ENCODE measurements at places on chromosomes 13 and 19.
A peak's percentile ranks its signal among the peaks of the same experiment; 100 is the strongest.

- DNase-seq = no peak
Observed at GRCh38 chr19:46033401-46033800, 7.4 kb downstream of the IGFL4 start.

DNA sequence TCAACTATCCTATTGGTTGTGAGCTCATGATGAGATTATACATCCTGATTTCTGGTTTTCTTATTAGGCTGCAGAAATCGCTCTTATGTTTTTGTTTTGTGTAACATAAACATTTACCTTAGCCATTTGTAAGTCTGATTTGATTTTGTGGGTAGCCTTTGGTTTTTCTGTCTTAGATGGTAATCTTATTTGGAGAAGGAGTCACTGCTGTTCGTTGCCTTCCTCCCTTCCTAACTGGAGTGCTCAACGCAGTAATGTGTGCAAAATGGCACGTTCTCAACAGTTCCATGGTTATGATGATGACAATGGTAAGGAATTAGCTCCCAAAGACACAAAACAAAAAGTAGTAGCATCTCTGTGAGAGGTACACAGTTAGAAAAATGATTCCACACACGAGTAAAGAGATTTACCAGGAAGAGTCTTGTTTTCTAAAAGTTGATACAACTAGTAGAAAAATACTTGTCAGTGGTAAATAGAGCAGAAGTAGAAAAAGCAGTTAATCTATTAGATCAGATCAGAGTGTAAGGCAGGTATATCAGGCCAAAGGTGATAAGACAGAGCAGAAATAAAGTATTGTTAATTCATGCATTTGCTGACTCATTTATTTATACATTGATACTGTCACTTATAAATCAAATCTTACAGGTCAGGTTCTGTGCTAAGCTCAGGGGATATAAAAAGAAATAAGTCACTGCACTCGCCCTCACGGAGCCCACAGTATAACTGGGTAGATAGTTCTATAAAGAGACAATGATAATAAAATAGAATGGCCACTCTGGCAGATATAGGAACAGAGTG is 270.0 kb downstream of the NALCN start:
- DNase-seq = no peak

DNA sequence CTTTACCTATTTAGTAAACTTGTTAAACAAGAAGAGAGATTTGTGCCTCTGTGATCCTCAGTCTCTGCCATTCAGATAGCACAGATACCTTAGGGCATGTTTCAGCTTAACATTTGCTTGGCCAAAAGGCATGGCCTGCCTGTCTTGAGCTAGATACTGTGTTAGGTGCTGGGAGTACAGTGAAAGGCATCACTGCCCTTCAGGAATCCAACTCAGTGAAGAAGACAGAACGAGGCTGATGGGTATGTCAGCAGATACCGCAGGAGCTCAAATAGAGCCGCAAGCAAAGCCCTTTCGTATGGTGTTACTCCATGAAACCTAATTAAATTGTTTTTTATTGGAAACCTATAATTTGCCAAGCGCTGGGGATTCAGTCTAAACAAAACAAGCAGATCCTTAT is 12.9 kb downstream of the ZNF507 start:
- no peak for DNase-seq

DNA sequence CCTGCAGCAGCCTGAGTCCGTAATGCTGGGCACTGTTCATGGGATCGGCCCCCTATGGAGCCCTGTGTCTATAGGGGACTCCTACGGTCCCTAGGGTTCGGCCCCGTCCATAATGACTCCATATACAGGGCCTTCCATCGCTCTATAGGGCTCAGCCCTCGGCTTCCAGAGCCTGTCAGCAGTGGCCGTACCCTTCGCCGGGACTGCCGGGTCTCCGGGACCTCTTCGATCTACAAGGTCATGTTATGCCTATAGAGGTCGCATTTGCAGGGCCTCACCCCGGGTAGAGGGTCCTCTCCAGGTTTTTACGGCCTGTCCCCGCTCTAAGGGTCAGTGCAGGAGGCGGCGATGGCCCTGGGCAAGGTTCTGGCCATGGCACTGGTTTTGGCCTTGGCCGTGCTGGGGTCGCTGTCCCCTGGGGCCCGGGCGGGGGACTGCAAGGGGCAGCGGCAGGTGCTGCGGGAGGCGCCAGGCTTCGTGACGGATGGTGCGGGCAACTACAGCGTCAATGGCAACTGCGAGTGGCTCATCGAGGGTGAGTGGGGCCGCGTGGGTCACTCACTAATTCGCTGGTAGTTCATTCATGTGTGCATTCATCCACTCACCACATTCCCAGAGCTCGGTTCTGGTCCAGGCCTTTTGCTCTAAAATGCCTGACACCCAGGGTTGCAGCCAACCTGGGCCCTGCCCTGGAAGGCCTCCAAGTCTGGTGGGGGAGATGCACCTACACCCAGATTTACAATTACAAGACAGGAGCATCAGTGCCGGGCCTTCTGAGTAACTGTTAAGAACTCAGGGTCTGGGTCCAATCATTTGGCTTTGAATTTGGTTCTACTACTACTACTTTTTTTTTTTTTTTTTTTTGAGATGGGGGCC is 699 bp downstream of the MEGF8 start:
- peak; percentile 53 for DNase-seq

GRCh38 chr19:40774916-40775631 is at the start of gene MIA:
Gene MIA, plus strand, starts transcription at chr19:40775521. Its CDS starts 22 bp downstream, at chr19:40775543.
- no peak for DNase-seq

DNA sequence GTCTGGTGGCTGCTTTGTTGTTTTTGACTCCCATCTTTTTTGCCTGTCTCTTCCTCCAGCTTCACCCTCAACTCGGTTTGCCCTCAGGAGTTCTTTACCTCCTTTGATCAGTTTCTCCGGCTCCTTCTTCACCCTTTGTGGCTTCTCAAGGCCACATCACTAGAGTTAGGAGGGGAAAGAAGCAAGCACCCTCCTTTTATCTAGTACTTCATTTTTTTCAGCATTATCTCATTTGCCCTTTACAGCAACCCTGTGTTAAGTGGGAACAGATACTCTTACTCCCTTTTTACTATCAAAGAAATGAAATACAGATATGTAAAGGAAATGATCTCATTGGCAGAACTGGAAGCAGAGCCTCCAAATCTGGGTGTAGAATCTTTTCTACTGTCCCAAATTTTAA is 26.9 kb downstream of the RAP2A start:
- no peak for DNase-seq

GRCh38 chr19:22610121-22610520 is 24.0 kb upstream of the ZNF492 start:
- DNase-seq = no peak

DNA sequence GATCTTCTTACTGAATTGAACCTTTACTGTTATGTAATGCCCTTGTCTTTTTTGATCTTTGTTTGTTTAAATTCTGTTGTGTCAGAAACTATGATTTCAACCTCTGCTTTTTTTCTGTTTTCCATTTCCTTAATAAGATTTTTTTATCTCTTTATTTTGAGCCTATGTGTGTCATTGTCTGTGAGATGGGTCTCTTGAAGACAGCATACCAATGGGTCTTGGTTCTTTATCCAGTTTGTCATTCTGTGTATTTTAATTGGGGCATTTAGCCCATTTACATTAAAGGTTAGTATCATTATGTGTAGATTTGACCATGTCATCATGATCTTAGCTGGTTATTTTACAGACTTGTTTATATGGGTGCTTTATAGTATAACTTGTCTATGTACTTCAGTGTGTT is 1803.3 kb downstream of the SLITRK5 start:
- no peak for DNase-seq

GRCh38 chr19:29404015-29404414 is 121.8 kb upstream of the VSTM2B start:
- no peak for DNase-seq

GRCh38 chr19:53190253-53190652 is 2.9 kb downstream of the ZNF665 start:
- DNase-seq = no peak

GRCh38 chr19:3184847-3185460 is 776 bp upstream of the NCLN start:
- DNase-seq = no peak

DNA sequence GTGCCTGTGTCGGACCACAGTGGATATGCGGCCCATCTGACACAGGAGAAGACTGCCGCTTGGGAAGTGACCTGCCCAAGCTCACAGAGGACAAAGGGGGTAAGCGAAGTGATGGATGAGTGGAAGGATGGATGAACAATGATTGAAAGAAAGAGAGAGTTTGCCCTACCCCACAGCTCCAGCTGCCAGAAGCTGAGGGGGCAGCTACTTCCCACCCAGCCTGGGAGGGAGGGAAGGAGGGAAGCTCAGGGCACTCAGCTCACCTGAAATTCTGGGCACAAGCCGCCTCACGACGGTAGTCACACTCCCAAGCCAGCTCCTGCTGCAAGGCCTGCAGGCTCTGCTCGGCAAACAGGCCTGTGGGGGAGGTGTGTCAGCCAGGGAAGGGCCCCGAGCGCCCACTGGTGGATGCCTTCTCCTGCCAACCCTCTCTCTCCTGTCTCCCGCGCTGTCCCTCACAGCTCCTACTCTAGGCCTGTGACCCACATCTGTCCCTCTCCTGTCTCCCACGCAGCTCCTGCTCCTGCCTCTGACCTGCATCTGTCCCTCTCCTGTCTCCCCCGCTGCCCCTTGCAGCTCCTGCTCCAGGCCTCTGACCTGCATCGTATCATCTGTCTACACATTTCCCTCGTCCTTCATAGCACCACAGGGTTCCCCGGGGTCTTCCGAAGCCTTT is 12.0 kb upstream of the NUMBL start:
- no peak for DNase-seq

- no peak for DNase-seq
Observed at GRCh38 chr13:42239644-42240043, 32.3 kb upstream of the AKAP11 start.

DNA sequence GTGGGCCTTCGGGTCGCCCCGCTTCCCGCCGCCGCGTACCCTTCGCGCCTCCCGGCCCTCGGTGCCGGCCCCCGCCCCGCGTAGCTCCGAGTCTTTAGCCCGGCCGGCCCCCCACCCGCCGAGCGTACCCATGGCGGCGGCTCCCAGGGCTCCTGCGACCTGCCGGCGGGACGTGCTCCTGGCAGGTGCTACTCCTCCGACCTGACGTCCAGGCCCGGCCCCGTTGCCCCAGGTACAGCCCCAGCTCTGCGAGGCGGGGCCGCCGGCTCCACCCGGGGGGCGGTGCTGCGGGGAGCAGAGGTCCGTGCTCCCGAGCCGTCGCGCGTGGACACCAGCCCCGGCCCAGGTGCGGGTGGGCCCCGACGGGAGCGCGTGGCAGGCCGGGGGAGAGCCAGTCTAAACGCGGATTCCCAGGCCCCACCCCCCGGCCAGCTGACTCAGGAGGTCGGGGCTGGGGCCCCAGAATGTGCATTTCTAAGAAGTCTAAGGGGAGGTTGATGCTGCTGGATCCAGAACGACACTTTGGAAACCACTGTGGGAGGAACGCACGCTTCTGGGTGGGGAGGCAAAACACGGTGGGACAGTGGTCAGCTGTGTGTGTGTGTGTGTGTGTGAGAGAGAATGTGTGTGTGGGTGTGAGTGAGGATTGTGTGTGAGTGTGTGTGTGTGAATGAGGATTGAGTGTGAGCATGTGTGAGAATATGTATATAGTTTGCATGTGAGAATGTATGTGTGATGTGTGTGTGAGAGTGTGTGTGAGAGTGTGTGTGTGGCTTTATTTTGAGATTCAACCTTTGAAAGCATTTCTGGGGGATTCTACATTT is at the start of gene SLC15A1:
SLC15A1 (minus strand) TSS at position 206 of the 824 bp plus-strand sequence; CDS start at position 132, 74 bp downstream.
- DNase-seq = no peak

- DNase-seq = no peak
Observed at GRCh38 chr13:73924607-73925006, 209.6 kb downstream of the KLF12 start.

GRCh38 chr19:27753622-27754021 is 1459.3 kb downstream of the UQCRFS1 start:
- no peak for DNase-seq

DNA sequence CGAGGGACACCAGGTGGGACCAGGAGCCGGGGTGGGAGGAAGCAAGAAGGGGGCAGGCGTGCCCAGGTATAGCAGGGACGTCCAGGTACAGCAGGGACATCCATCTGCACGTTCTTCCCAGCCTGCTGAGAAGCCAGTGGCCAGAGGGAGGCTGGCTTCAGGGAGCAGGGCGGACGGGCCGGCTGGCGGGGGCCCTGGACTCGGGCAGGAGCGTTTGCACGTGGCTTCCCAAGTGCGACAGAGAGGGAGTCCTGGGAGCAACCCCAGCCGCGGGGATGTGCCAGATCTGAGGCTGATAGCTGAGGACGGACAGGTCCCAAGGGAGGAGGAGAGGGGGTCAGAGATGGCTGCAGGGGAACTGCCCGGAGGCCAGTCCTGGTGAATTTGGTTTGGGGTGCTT is 36.7 kb downstream of the MYO9B start:
- no peak for DNase-seq

- DNase-seq = no peak
Observed at GRCh38 chr13:111316161-111316730, 4.2 kb upstream of the TEX29 start.

GRCh38 chr13:28494504-28494777 is 487 bp downstream of the FLT1 start:
- no peak for DNase-seq

GRCh38 chr13:92681239-92681638 is 545.4 kb upstream of the GPC6 start:
- DNase-seq = no peak

DNA sequence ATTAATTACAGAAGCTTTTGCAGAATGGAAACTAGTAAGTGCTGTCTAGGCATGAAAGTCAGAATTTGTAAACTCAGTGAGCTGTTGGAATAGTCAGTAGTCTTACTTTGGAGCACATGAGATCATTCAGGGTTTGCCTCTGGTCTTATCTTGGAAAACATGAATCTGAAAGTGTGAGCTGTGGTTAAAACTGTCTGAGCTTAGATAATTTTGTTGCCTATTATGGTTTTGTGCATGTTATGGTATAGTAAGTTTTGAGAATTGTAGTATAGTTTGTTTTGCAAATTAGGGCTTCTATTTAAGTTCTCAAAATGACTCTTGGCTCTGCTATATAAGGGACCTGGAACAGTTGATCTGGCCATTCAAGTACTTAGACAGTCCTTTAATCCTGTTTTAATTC is 53.7 kb upstream of the TRPC4 start:
- DNase-seq = no peak

- DNase-seq = no peak
Observed at GRCh38 chr19:58509731-58510083, 2.1 kb downstream of the SLC27A5 start.

DNA sequence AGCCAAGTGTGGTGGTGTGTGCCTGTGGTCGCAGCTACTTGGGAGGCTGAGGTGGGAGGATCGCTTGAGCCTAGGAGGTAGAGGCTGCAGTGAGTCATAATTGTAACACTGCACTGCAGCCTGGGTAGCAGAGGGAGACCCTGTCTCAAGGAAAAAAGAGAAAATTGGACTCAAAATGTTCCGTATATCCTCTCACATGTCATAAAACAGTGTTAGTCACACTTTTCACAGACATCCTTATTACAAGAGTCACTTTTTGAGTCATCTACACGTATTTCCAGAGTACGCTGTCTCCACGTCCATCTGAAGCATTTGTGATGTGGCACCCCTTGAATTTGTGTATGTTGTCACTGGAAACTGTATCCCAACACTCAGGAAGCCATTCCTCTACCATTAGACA is 133.0 kb downstream of the SIPA1L3 start:
- no peak for DNase-seq
